Activated CD4-positive, alpha-beta T cell treated with anti-CD3 and anti-CD28 coated beads, Interleukin-2, amount 50 U/mL, for 48 hours (primary cell): ENCODE measurements at places on chromosomes 3 and 15.

DNA sequence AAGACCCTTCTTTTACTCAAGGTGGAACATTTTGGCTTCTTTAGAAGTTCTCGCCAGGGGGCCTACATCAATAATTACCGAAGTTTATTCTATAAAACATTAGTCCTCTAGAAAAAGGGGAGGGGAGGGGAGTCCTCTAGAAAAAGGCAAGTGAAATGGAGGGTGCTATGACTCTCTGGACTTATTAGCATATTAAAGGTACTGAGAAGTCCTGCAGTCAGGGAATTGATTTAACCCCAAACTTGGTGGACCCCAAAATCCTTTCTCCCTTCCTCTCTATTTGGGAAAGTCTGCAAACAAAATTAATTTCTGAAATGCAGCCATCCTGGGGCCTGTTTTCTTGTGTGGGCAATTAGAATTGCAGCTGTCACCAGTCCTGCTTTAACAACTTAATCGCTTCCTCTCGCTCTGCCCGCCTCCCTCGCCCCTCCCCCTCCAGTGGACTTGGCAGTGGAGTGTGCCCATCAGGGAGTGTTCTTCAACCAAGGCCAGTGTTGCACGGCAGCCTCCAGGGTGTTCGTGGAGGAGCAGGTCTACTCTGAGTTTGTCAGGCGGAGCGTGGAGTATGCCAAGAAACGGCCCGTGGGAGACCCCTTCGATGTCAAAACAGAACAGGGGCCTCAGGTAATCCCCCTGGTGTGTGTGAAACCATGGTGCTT, 18.9 kb upstream of the LRRK1 start:
- DNase-seq = no peak

DNA sequence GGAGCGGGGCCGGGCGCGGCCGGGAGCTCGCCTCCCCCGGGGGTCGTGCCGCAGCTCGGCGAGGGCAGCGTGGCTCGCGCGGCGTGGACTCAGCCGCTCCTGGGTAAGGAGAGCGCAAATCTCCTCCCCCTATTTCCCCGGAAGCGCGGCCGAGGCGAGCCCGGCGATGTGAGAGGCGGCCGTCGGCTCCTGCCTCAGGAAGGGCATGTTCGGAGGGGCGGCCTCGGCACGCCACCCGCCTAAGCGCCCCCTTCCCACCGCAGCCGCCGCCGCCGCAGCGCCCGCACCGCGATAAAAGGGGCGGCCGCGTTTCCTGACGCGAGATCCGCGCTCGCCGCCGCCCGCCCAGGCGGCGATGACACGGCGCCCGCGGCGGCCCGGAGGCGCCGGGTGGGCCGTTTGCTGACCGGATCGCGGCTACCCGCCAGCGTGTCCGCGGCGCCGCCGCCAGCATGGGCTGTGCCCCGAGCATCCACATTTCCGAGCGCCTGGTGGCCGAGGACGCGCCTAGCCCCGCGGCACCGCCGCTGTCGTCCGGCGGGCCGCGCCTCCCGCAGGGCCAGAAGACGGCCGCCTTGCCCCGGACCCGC, at the start of gene PDE8A:
Gene PDE8A, plus strand, starts transcription at position 146 of the 590 bp plus-strand sequence. Its CDS starts 307 bp downstream, at position 453.
- DNase-seq = peak; percentile 21

GRCh38 chr15:65638109-65638508, 16.4 kb downstream of the SLC24A1 start:
- DNase-seq = no peak

DNA sequence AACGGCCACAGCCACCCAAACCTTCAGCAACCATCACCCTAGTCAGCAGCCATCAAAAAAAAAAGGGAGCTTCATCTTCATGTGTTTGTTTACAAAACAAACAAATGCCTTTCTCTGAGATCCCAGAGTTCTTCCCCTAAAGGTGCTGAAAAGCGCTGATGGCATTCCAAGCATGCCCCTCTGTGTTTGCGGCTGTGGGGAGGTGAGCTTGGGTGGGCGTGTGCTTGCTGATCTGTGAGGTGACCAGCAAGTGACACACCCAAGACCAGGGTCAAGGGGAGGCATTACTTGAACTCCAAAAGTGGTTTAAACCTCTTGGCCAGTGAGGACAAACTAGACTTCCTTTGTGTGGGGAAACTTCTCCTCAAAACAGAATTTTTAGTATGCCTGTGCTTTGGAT, 81.5 kb downstream of the DHX36 start:
- DNase-seq = no peak

DNA sequence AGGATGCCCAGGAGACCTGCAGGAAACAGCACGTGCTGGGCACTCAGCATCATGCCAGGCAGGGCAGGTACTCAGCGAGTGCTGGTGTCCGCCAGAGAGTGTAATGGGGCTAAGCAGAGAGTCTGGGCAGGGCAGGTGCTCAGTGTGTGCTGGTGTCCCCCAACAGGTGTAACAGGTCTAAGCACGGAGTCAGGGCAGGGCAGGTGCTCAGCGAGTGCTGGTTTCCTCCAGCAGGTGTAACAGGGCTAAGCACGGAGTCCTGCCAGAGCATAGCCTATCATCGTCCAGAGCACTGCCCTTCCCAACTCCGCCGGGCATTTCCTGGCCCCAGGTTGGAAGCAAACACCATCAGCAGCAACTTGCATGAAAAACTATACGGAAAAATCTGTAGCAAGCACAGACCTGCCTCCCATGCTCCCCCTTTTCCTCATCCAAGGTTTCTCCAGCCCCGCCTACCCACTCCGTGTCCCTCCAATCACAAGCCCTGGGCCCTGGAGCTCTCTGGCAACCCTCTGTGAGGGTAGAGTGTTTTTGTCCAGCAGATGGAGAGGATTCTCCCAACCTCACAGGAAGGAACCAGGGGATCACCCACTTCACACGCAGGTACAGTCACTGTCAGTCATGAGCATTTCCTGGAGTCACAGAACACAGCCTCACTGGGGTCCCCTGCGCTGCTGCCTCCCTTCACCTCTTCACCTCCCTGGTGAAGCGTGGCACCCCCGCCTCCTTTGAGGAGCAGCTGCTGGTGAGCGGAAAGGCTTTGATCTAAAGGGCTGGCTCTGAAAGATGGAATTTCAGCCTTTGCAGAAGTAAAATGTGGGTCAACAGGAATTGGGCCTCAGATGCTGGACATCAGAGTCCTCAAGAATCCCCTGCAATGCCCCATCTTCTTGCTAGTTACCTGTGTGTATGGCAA, 302.5 kb downstream of the OCA2 start:
- no peak for DNase-seq

DNA sequence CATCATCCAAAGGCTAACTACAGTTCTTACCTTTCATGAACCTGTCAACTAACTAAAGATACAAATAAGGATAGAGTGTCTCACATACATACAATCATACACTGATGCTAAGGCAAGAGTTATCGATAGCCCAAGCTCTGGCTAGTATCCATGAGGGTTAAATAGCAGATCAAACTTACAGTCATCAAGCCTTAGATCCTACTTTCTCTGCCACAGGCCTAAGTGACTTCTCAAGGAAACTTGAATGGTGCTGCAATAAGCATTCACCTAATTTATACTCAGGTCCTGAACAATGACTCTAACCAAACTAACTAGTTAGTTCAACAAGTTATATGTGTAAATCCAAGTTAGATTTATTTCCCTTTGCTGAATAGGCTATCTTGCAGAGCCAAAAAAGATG, 51.0 kb downstream of the ALDH1A2 start:
- DNase-seq = no peak

DNA sequence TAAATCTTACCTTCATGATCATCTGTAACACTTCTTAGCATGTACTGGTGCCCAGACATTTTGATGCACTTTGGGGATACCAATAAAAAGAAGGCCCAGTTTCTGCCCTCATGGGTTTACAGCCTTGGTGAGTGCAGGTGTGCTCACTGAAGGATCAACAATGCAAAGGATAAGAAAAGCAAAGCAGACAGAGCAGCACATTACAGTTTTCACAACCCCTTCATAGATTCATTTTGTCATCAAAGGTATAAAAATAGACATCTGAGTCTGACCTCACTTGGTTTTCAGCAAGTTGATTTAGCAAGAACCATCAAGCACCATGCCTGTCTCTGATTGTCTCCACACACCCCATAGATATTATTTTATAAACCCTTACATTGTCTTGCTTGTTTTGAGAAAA, 77.6 kb downstream of the BFSP2 start:
- DNase-seq = no peak

DNA sequence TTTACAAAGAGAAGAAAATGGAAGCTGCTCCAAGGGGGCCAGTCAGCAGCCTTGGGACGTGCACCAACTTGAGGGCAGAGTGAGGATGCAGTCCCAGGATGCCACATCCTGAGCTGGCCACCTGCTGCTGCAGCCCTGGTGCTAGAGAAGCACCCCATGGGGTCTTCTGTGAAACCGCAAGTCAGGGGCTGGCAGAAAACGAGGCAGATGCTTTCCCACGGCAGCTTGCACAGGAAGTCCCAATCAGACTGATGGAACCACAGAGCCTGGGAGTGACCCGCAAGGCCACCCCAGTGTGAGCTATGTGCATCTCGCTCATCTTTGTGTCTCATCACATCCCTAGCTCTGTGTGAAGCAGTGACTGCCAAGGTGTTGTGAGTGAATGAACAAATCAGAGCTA, 76.5 kb downstream of the NUP210 start:
- DNase-seq = no peak
